Activated naive CD4-positive, alpha-beta T cell (primary cell): ENCODE measurements at places on chromosomes 1 and 21.
A peak's percentile ranks its signal among the peaks of the same experiment; 100 is the strongest.

GRCh38 chr1:188425687-188426086 lies 1596.9 kb downstream of the PLA2G4A start:
- DNase-seq, result no peak

- DNase-seq, result no peak
Measured at GRCh38 chr21:45408271-45408791, 3.4 kb downstream of the COL18A1 start.

DNA sequence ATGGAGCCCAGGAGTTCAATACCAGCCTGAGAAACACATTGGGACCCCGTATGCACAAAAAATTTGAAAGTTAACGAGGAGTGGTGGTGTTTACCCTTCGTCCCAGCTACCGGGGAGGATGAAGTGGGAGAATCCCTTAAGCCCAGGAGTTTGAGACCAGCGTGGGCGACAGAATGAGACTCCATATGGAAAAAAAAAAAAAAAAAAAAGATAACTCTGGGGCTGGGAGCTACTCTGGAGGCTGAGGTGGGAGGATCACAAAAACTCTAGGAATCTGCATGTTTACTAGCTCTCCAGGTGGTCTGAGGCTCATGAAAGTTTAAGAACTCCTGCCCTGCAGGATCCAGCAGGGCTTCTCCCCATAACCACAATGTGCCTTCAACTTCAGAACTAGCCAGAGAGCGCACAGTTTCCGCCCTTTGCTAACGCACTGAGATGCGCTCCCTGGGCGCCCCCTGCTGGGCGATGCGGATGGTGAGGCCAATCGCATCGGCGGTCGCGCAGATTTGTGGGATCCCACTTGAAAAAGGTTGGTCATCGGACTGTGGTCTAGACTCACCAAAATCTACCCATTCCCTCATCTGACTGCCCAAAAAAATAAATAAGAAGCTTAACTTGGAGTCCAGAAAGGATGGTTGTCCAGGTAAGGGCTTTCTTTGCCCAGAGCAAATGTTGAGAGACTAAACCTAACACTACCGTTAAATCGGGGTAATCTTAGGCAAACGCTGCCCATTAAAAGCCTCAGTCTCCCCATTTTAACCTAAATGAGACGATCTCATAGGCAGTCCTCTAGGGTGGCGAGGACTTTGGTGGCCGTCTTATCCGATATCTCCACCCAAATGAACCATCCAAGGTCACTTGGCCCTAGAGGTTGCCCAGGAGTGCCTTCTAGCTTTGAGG lies 8.8 kb downstream of the ZNF683 start:
- peak; percentile 78 for DNase-seq

DNA sequence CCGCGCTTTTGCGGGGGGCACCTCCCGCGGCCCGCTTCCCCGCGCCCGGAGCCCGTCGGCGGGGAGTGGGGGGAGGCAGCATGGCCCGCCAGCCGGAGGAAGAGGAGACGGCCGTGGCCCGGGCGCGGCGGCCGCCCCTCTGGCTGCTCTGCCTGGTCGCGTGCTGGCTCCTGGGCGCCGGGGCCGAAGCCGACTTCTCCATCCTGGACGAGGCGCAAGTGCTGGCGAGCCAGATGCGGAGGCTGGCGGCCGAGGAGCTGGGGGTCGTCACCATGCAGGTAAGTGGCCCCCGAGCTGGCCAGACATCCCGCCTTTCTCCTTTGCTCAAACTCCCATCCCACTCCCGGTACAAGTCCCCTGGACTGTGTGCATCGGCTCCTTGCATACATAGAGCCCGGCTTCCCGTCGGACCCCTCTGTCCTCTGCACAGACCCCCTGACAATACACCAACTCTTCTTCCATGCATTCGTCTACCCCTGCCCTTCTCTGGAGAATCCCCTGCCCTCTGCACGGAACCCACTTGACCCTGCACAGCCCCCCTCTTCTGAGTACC lies 812 bp downstream of the CACHD1 start:
- DNase-seq, result no peak

GRCh38 chr21:45539046-45539795 lies 3.0 kb downstream of the SLC19A1 start:
- DNase-seq, result no peak

GRCh38 chr1:20192364-20192763 lies 6.0 kb upstream of the PLA2G2C start:
- no peak for DNase-seq

GRCh38 chr1:70504821-70505193 lies 93.7 kb downstream of the CTH start:
- no peak for DNase-seq

GRCh38 chr1:203206129-203206687 lies 19.7 kb upstream of the CHI3L1 start:
- DNase-seq, result no peak

DNA sequence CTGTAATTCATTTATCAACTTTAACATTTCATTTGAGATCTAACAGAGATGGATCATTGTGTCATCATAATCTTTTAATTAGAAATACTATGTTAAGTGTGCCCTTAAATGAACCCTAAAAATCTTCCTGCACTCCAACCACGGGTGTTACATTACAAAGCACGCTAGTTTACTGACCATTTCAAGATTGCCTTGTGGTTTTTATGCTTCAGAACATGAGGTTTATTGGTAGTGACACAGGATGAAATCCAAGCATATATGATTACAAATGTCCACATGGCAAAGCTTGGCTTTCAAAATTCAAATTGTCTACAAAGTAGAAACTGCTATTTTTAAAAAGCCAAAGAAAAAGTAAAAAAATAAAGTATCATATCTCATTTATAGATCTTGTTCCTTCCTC lies 190.4 kb upstream of the USP25 start:
- DNase-seq, result no peak

GRCh38 chr1:55635856-55636255 lies 420.7 kb upstream of the USP24 start:
- DNase-seq, result no peak

DNA sequence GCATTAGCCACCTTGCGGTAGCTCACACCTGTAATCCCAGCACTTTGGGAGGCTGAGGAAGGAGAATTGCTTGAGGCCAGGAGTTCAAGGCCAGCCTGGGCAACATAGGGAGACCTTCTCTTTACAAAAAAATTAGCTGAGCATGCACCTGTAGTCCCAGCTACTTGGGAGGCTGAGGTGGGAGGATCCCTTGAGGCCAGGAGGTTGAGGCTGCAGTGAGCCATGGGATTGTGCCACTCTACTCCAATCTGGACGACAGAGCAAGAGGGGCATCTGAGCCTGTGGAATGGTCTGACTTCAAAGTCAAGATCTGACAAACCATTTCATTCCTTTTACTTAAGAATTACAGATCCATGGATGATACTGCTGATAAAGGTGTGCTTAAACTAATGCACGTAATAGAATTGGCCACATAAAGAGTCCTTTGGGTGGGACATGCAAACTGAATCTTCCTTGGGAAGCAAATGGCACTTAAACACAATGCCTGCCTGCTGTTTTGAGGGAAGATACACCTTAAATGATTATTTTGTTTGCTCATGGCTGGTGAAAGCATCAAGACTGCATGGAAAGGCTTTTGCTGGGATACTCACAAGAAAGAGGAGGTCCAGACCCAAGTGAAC lies 2.5 kb upstream of the TMEM201 start:
- no peak for DNase-seq

GRCh38 chr1:203627851-203628200 lies 1.2 kb downstream of the ATP2B4 start:
- no peak for DNase-seq

DNA sequence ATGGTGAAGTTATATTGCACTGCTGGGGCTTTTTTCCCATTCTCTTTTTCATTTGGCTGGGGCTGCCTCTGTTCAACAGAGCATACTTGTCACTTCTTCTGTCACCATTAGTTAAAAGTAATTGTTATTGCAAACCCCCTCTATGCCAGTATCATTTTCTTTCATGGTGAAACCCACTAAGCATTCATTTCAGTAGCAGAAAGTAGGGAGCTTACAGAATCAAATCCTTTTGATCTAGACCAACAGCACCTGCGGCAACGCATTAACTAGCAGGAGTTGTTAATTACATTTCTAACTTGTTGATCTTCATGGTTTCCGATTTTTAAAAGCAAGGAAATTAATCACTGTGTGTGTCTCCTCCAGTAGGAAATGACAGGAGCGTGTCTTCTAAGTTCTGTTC lies 15.0 kb downstream of the SMYD2 start:
- no peak for DNase-seq
